ENCODE measurements at places on chromosomes 2 and 18.

- no peak for DNase-seq
Observed at GRCh38 chr2:151767536-151767935, 33.3 kb upstream of the NEB start.

DNA sequence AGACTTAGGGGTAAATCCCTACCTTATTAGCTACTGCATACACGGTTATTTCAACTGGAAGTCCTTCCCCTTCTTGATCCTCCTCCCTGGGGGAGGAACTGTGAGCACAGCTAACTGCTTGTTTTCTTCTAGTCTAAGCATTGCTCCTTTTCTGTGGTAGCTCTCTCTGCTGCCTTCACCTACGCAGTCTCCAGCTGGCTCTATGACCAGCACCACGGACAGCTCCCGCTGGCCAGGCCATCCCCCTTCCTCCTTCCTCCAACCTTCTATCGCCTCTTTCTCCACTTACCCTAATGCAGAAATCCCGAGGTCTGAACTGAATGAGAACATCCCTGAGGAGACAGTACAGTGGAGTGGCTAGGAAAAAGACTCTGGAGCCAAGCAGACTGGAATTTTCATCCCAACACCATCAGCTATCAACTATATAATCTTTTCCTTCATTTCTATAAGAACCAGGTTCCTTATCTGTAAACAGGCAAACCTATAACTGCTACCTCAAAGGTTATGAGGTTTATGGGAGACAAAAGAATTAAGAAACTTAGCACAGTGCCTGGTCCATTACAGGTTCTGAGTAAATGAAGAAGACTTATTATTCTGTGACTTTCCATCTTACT lies 4.7 kb upstream of the CFAP65 start:
- DNase-seq: no peak

DNA sequence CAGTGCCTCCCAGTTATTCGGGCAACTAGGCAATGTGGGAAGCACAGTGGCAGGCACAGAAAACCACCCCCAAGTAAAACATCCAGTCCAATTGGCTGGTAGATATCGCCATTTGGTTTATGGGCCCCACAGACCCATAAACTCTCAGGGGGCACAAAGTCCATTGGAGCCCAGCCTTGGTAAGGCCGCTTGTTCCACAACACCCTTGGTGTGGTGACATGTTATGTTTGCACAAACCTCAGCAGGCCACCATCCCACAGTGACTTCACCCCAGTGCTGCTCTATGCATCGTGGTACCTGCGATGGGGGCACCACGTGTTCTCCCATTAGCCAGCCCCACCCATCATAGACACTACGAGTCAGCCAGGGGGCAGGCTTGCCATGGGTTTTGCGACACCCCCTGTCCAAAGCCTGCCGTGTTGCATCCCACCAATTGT lies 18.5 kb downstream of the PHOSPHO2 start:
- DNase-seq: no peak

DNA sequence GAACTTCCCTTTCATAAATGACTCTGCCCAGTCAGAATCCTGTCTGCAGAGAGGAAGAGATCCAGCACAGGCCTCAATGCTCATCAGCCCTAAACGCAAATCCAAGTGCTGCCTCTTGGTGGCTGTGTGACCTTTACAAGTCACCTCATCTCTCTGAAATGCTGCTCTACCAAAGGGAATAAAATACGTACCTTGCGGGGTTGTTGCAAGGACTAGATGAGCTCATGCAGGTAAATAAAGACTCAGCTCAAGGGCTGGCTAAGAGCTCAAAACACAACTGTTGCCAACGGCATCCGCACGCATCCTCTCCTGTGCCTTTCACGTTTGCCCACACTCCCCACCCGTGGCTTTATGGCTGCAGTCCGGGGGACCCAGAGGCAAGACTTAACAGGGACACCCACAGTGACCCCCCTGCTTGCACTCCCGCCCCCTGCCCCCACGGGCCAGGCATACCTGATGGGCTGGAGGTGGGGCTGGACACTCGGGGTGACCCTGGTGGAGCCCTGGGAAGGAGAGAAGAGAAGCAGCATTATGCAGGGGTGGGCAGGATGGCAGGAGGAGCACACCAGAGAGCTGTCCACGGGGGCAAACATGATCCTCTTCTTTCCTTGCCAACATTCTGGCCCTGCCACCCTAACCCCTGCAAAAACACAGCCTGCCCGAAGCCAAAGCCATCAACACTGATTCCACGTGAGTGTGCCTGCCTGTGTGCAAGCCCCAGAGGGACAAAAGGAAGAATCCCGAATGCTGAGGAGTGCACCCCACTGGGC lies 102.6 kb downstream of the TNS1 start:
- DNase-seq: peak; percentile 3

- DNase-seq: no peak
Observed at GRCh38 chr2:145743011-145743410, 1223.1 kb upstream of the ZEB2 start.

- no peak for DNase-seq
Observed at GRCh38 chr2:218334531-218334930, 22.1 kb upstream of the CATIP start.

DNA sequence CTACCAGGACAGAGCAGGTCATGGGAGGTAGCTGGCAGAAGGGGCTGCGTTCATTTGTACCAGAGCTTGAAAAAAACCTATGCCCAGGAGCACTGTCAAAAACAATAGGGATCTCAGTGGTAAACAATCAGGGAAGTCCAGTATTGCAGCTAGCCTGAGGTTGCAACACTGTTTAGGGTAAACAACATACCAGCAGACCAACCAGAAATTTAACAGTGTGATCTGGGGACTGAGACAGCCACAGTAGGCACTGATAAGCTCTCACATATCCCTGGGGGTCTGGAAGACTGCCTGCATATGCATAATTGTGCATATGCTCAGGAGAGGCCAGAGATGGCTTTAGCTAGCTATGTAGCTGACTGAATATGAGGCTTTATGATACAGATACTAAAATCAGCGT lies 12.0 kb upstream of the ZCCHC2 start:
- DNase-seq: no peak

- DNase-seq: no peak
Observed at GRCh38 chr2:43169099-43169945, 57.1 kb downstream of the ZFP36L2 start.

DNA sequence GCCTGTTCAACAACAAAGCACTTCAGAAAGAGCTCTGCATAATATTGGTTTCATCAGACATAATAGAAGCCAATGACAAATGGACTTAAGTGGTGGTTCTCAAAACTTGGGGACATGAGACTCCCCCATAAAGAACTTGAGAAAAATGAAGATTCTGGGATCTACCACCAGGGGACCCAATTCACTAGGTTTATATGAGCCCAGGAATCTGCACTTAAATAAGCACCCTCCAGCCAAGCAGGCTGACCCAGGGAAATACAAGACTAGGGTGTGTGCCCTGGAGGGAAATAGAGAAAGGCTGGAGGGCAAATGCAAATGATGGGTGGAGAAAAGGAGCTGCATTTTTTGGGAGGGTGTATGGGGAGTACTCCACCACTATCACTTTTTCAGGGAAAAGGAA lies 52.5 kb downstream of the SATB2 start:
- no peak for DNase-seq

GRCh38 chr18:8741117-8741516 lies 35.8 kb downstream of the MTCL1 start:
- peak; percentile 59 for DNase-seq

DNA sequence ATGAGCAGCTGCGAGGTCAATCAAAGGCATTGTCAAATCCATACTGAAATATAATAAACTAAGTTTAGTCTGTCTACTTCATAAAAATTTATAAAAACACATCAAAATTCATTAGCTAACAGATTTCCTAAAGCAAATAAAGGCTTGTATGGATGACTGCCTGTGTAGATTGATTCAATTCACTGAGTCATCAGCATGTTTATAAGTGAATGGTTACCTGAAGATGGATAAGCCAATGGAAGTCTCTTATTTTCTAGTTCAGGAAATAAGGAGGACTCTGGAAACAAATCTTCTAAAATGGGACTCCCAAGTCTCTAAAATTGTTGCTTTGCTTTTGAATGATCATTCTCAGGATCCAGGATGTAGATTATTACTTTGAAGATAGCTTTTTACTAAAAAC lies 57.0 kb upstream of the HNRNPA3 start:
- no peak for DNase-seq

GRCh38 chr18:12862467-12862866 lies 21.6 kb downstream of the PTPN2 start:
- DNase-seq: no peak

DNA sequence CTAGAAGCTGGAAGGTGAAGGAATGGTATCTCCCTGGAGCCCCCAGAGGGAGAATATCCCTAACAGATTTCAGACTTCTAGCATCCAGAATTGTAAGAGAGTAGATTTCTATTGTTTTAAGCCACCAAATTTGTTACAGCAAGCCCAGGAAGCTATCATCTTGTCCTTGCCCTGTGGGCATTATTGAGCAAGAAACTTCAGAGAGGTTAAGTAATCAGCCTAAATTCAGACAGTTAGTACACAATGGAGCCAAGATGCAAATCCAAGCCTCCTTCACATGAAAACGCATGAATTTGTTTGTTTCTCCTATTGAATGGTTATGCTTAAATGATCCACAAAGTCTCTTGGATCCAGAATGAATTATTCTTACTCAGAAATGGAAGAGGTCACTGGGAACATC lies 55.2 kb upstream of the TRIB2 start:
- no peak for DNase-seq

DNA sequence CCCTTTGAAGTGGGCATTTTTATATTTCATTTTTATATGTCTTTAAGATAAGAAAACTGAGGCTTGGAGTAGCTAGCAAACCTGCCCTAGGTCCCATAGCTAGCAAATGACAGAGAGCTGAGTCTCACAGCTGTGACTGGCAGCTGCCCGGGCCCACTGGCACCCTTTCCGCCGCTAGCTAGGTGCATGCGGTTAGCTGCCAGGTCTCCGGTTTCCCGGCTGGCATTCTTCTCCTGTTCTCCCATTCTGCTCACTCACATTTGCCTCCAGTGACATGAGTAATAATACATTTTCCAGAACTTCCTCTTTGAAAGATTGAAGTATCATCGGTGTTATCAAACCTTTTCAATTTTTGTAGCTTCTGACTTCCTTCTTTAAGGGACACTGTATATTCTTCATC lies 38.7 kb downstream of the MTCL1 start:
- DNase-seq: no peak

DNA sequence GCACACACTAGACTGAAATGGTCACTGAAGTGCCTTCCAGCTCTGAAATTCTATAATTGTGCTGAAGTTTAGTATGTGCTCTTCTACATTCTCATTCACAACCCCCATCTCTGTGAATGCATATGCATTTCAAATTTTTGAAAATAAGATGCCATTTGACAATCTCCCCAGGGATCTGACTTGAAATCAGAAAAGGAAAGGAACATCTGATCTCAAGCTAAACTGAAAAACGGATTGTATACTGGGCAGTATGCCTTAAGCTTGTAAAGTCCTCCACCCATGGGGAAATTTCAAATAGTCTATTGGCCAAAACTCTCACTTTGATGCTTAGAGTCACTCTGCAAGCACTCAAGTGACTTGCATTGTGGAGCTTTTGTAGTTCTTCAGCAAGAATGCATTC lies 22.9 kb downstream of the FAP start:
- no peak for DNase-seq

GRCh38 chr2:170360546-170361089 lies 182.7 kb downstream of the MYO3B start:
- DNase-seq: no peak

DNA sequence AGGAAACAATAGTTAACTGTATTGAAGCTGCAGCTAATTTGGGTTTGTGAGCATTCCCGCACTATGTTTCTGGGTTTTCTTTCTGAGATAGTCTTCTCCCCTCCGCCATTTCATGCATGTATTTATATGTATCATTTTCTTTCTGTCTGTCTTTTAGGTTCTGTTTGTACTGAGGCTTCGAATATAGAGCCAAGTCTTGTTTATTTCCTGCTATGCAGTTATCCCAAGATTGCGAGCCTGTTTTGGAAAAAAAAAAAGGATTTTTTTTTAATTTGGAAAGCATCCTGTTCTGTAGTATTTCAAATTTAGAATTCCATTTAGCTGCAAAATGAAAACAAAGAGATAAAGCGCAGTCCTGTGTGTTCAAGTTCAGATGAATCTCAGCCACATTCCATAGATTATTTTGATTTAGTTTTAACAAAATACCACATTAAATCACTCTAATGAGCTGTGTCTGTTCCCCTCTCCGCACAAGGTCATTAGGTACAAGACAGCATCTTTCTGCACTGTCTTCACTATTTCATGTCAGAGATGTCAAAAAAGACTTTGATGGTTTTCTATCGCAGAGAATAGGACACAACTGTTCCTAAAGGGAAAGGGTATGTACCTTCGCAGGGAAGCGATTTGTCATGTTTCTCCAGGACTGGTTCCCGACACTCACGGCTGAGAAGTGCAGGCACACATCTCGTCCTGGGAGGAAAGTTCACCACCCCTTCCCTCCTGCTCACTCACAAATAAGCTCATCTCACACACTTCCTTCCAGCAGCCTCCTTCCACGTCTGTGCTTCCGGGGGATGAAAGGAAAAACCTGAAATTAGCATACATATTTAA lies 443.4 kb downstream of the ZNF516 start:
- no peak for DNase-seq

DNA sequence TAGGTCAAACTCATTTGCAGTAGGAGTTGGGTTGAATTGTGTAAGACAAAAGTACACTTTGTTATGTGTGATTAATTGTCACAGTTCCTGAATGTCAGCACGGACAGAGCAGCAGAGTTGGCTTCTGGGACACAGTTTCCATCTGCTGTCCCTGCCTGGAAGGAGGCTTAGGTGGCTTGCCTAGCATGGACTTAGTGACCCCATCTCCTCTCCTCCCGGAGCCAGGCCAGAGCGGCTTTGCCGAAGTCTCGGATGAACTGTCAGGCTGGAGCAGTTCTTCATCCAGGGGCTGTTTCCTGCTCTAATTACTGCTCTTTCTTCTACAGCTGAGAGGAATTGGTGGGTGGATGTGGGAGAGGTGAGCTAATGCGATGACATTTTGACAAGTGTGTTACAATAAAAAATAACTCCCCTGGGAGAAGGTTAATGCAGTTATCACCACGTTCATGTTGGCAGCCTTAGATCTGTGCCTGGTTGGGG lies 102.0 kb downstream of the SH3RF3 start:
- no peak for DNase-seq

- no peak for DNase-seq
Observed at GRCh38 chr2:143148011-143148410, 18.8 kb downstream of the ARHGAP15 start.

DNA sequence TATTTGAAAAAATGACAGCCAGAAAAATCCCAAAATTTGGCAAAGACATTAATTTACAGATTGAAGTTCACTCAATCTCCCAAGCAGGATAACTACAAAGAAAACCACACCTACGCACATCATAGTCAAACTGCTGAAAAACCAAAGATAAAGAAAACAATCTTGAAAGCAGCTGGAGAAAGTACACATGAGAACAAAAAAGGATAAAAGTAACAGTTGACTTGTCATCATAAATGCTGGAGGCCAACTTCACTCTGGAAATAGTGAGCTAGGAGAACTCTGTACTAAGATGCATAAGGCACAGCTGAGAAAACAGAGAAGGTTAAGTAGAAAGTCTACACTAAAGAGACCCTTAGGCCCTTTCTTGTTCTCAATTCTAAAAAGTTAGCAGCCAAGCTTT lies 73.1 kb downstream of the TLK1 start:
- DNase-seq: no peak

- DNase-seq: no peak
Observed at GRCh38 chr2:201237486-201238123, 22.7 kb upstream of the CASP8 start.
